ENCODE measurements at places on chromosomes 1 and 21. TPM values are rescaled to one million over a fixed set of nuclear protein-coding genes. Genes with fewer than 3 reads are reported as not detected.
A peak's percentile ranks its signal among the peaks of the same experiment; 100 is the strongest.

DNA sequence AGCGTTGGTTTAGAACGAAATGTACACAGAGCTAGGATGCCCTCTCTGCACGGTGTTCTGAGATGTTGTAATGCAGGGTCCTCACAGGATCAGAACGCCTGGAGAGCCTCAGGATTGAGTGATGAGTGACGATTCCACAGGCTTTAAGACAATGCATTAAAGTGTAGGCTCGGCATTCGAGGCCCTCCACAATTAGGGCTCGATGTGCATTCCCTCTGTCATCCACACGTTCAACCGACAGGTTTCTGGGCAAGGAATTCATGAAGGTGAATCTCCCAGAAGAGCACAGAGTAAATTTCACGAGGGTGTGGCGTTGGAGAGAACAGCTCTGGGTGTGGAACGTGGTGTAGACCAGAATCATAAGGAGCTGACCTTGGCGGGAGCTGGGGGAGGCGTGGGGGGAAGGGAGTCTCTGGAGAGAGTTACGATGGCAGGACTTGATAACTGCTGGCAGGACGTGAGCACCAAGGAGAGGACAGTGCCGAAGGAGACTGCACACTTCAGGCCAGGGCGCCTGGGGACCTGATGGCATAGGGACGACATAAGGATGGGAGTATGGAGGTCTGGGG lies 51.0 kb upstream of the EFHD2 start:
- peak; percentile 52 for DNase-seq

- no peak for DNase-seq
Measured at GRCh38 chr1:11862890-11863289, 4.1 kb upstream of the NPPB start.

- no peak for DNase-seq
Measured at GRCh38 chr1:14366091-14367018, 232.1 kb upstream of the KAZN start.

GRCh38 chr1:198629610-198630009 lies 9.2 kb upstream of the PTPRC start:
- no peak for DNase-seq

DNA sequence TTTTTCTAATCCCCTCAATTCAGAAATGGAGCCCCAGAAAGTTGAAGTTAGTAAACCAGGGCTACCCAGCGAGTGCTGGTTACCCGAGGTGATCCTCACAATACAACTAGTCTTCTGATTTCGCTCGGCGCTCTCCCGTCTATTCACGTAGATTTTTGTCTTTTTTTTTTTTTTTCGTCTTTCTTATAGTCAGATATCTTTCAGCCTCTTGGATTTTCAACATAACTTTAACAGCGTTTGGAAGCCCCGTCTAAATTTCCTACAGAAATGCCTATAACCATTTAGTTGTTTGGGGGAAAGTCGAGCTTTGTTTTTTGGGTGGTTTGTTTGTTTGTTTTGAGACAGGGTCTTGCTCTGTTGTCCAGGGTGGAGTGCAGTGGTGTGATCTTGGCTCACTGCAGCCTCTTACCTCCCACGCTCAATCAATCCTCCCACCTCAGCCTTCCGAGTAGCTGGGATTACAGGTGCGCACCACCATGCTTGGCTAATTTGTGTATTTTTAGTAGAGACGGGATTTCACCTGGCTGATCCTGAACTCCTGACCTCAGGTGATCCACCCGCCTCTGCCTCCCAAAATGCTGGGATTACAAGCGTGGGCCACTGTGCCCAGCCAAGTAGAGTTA lies 818 bp upstream of the TMEM50B start:
- DNase-seq: no peak

The GAS5 gene
- 207 TPM for total RNA-seq

Data from mucosa of descending colon (tissue), 3 donors.